ENCODE measurements at places on chromosomes 4 and X.

DNA sequence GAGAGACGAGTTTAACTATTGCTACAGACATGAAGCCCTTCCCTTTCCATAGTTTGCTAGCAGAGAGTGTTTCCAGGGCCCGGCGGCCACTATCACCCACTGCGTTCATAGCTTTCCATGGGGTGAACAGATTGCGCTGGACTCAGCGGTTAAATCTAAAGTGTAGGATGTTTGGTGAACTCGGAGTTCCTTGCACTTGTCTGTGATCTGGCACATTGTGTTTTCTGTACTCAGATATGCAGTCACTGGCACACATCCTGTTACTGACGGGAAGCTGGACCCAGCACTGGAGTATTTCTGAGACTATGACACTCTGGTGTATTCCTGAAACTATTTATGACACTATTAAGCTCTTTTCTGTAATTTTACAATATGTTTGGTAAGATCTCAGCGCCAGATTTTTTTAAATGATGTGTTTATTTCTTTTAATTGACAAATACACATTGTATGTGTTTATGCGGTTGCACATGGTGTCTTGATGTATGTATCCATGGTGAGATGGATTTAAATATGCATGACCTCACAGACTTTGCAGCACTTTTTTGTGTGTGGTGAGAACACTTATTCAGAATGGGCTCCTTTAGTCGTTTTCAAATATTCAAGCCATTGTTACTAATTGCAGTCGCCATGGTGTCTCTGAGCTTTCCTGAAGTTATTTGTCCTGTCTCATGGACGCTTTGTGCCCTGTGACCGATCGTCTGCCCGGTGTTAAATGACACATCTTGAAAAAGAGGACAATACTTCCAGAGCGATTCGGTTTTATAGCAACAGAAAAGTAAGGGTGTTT, 14.1 kb downstream of the CD99 start:
- DNase-seq = no peak
- no peak overlapping the region for H3K27ac ChIP-seq
- no peaks in the 10 kb centered on the region for H3K27me3 ChIP-seq
- H3K4me1 ChIP-seq = peaks cover 33% of the 10 kb centered on the region
- H3K36me3 ChIP-seq = no peaks in the 10 kb centered on the region
- H3K4me3 ChIP-seq = no peak overlapping the region

GRCh38 chrX:2243913-2244460, 256.8 kb downstream of the DHRSX start:
- no peaks in the 10 kb centered on the region for H3K27me3 ChIP-seq
- H3K4me1 ChIP-seq = no peaks in the 10 kb centered on the region
- H3K27ac ChIP-seq = no peak overlapping the region

DNA sequence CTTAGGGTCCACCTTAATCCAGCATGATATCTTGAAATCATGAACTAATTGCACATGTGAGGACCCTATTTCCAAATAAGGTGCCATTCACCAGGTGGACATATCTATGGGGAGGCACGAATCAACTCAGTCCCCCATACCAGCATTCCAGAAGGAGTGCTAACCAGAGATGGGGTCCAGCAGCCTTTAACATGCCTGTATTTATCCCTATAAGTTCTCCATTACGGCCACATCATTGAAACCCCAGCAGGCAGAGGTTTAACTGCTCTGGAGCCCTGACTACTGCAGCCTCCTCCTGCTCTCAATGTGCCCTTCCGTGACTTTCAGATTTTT, 3.2 kb upstream of the ASMTL start:
- peaks cover 7% of the 10 kb centered on the region for H3K4me1 ChIP-seq
- no peak overlapping the region for H3K4me3 ChIP-seq
- H3K27ac ChIP-seq = no peak overlapping the region
- no peak for DNase-seq

- no peak overlapping the region for H3K4me3 ChIP-seq
- no peak for DNase-seq
- no peaks in the 10 kb centered on the region for H3K36me3 ChIP-seq
- H3K4me1 ChIP-seq = no peaks in the 10 kb centered on the region
Measured at GRCh38 chr4:123278755-123279154, 117.8 kb upstream of the SPRY1 start.

GRCh38 chrX:66021765-66022631, 17.9 kb downstream of the VSIG4 start:
- H3K27me3 ChIP-seq = no peaks in the 10 kb centered on the region
- H3K36me3 ChIP-seq = no peaks in the 10 kb centered on the region
- no peak overlapping the region for H3K4me3 ChIP-seq
- no peak overlapping the region for H3K27ac ChIP-seq

- H3K36me3 ChIP-seq = no peaks in the 10 kb centered on the region
- H3K27ac ChIP-seq = no peak overlapping the region
- peak overlapping the region; percentile 55 for H3K4me3 ChIP-seq
- H3K4me1 ChIP-seq = no peaks in the 10 kb centered on the region
- DNase-seq = peak; percentile 26
- H3K27me3 ChIP-seq = no peaks in the 10 kb centered on the region
Measured at GRCh38 chr4:81472281-81473182, 825 bp upstream of the RASGEF1B start.

DNA sequence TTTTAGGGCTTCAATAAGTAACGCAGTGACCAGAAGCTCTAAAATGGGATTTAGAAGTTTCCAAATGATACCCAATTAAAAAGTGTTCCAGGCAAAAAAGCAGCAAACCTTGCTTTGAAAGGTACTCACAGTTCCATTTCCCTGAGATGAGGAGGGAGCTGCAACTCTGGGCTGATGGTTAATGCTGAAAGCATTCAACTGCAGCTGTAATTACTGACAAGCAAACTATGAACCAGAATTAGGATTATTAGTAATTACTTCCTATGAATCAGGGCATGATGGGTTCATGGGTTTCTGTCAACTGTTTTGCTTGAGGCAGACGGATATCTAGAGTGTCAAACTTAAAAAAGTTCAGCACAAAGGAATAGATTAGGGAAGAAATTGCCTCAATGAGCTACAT, 357.4 kb downstream of the STIM2 start:
- no peaks in the 10 kb centered on the region for H3K27me3 ChIP-seq
- H3K4me3 ChIP-seq = no peak overlapping the region
- no peak overlapping the region for H3K27ac ChIP-seq

DNA sequence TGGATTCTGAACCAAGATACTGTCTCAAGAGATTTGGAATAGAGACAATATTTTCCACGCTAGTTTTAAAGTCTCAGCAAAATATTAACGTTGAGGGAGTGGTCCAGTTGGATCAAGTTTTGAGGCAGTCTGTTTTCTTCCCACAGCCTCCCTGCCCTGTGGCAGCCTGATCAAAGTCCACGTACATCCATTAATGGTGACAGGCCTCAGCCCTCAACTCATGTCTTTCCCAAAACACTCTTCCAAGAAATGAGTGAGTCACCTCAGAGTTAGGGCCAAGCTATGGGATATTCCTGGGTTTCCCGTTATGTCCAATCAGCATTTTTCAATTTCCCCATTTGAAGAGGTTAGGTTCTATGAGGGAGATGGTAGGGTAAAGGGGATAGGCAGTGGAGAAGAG, 28.5 kb downstream of the EGFL6 start:
- H3K4me3 ChIP-seq = no peak overlapping the region
- DNase-seq = no peak
- H3K36me3 ChIP-seq = no peaks in the 10 kb centered on the region
- H3K27ac ChIP-seq = no peak overlapping the region
- no peaks in the 10 kb centered on the region for H3K27me3 ChIP-seq

Measured in ovary (tissue), 10 donors.